Cardiac septum (tissue), 1 donor: ENCODE measurements at places on chromosomes 5 and 9.
A peak's percentile ranks its signal among the peaks of the same experiment; 100 is the strongest.

- no peak for DNase-seq
Observed at GRCh38 chr5:33934176-33934575, 2.0 kb upstream of the RXFP3 start.

- DNase-seq = no peak
Observed at GRCh38 chr9:72526901-72527800, 5.7 kb downstream of the TMC1 start.

- DNase-seq = peak; percentile 31
Observed at GRCh38 chr5:180097163-180097894, 25.8 kb upstream of the RNF130 start.

- DNase-seq = no peak
Observed at GRCh38 chr5:97418462-97418861, 235.4 kb upstream of the RIOK2 start.

GRCh38 chr5:89729623-89730301, 679.8 kb downstream of the CETN3 start:
- DNase-seq = no peak

- no peak for DNase-seq
Observed at GRCh38 chr9:5718296-5719032, 89.6 kb downstream of the RIC1 start.

- DNase-seq = no peak
Observed at GRCh38 chr5:40437452-40437861, 242.3 kb upstream of the PTGER4 start.

- no peak for DNase-seq
Observed at GRCh38 chr9:95729046-95729445, 146.4 kb upstream of the ERCC6L2 start.

DNA sequence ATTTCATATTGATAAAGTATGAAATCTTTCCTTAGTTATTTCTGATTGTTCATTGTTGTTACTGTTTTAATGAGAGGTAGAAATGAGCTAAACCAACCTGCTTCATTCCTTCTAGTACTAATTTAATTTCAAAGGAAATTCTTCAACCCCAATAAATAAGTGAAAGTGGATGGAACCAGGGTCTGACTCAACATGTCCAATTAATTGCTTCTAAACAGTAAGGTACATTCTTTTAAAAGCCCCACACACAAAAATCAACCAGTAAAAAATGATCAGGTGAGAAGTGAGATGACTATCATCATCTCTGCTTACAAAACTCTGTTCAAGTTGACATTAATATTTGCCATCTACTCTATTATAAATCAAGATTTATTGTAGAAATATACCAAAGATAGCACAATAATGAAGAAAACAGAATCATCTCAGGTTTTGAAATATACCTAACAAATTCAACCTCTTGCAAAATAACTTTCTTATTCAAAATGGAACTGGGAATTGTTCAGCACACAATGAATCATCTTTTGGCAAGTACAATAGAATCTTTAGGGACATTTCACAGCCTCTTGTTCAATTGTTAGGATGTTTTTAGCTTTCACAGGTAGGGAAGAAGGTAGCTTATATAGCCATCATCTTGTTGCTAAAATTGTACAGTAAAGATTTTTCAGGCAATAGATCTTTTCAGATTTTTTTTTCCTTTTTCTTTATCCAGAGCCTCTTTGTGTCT, 114.5 kb downstream of the RPS23 start:
- DNase-seq = no peak

GRCh38 chr5:138109463-138110265, 25.8 kb downstream of the WNT8A start:
- no peak for DNase-seq

DNA sequence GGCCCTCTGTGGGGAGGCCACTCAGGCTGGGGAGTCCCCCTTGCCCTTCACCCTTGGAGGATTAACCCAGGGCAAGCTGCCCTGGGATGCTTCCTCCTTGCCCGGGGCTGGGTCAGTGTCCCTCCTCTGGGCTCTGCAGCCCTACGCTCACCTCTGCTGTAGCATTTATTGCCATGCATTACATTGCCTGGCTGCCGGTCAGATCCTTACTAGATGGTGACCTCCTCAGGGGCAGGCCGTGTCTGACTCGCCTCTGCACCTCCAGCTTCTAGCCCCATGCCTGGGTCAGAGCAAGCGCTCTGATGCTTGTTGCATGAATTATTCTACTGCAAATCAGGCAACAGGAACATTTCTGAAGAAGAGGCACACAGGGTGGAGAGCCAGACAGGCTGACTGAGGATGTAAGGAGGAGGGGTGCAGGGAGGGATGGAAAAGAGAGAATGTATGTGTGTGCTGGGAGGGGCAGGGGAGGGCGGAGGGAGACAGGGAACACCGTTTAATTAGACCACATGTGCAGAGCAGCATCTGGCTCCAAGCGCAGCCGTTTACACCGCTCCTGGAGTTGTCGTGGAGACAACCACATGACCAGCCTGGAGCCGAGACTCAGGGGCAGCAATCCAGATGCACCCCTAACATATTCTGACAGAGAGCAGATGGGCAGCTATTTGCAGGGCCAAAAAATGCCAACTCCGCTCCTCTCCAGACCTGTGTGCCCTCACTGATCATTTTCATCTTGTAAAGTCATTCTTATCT, 117.0 kb downstream of the CRB2 start:
- DNase-seq = no peak
